ENCODE measurements at places on chromosomes 16 and 17. TPM values are rescaled to one million over a fixed set of nuclear protein-coding genes. Genes with fewer than 3 reads are reported as not detected.

TNFRSF12A gene
- 6.9 TPM for total RNA-seq

C17orf100 gene
- total RNA-seq = 1.1 TPM

TOM1L1 gene
- 0.45 TPM for total RNA-seq

ATXN1L gene
- total RNA-seq = 17.3 TPM

CLEC19A gene
- total RNA-seq = not detected

HOXB8 gene
- total RNA-seq = not detected

GPRC5C gene
- 0.76 TPM for total RNA-seq

CXCL16 gene
- total RNA-seq = 1.5 TPM

IRX6 gene
- not detected for total RNA-seq

ARHGAP27 gene
- total RNA-seq = 44.2 TPM

ICAM2 gene
- total RNA-seq = 88.9 TPM

MAF gene
- 148 TPM for total RNA-seq

OR1A1 gene
- not detected for total RNA-seq

DPEP2 gene
- total RNA-seq = 0.81 TPM

CRHR1 gene
- total RNA-seq = not detected

P2RX1 gene
- 0.13 TPM for total RNA-seq

MILR1 gene
- total RNA-seq = not detected

GDPD1 gene
- 1.1 TPM for total RNA-seq

SLFN14 gene
- not detected for total RNA-seq

RFFL gene
- total RNA-seq = 19.6 TPM

CCDC144A gene
- 5.2 TPM for total RNA-seq

LGALS9C gene
- total RNA-seq = 0.61 TPM

LRRC46 gene
- total RNA-seq = 0.27 TPM

FBXO39 gene
- not detected for total RNA-seq

LSM12 gene
- 88.2 TPM for total RNA-seq

SCARF1 gene
- total RNA-seq = 2.0 TPM

OR1D2 gene
- total RNA-seq = not detected

NUTF2 gene
- total RNA-seq = 182 TPM

CRAMP1 gene
- total RNA-seq = 19.1 TPM

SULT1A3 gene
- total RNA-seq = 7.6 TPM

ATP6V0A1 gene
- total RNA-seq = 14.4 TPM

ASPA gene
- total RNA-seq = not detected

CAPNS2 gene
- total RNA-seq = not detected

TMC7 gene
- not detected for total RNA-seq

HSD17B2 gene
- not detected for total RNA-seq

KRT37 gene
- not detected for total RNA-seq

GINS2 gene
- 62.7 TPM for total RNA-seq

TMEM114 gene
- not detected for total RNA-seq

NKD1 gene
- 2.8 TPM for total RNA-seq

GPR142 gene
- not detected for total RNA-seq

MYH11 gene
- 0.33 TPM for total RNA-seq

SLC47A1 gene
- 0.28 TPM for total RNA-seq

GRIN2C gene
- total RNA-seq = not detected

RPUSD1 gene
- 99.0 TPM for total RNA-seq

CHMP6 gene
- 35.7 TPM for total RNA-seq

EPN3 gene
- 0.30 TPM for total RNA-seq

APOH gene
- total RNA-seq = 1.3 TPM

TPSD1 gene
- total RNA-seq = 0.38 TPM

ABCC3 gene
- 0.49 TPM for total RNA-seq

ZSCAN10 gene
- 0.11 TPM for total RNA-seq

TERB1 gene
- not detected for total RNA-seq

SLFN11 gene
- 16.8 TPM for total RNA-seq

COPZ2 gene
- total RNA-seq = 3.2 TPM

C16orf86 gene
- 0.35 TPM for total RNA-seq

TBC1D3 gene
- not detected for total RNA-seq
